NCI-H1105 (cell line): ENCODE measurements at places on chromosomes 2 and 18.

DNA sequence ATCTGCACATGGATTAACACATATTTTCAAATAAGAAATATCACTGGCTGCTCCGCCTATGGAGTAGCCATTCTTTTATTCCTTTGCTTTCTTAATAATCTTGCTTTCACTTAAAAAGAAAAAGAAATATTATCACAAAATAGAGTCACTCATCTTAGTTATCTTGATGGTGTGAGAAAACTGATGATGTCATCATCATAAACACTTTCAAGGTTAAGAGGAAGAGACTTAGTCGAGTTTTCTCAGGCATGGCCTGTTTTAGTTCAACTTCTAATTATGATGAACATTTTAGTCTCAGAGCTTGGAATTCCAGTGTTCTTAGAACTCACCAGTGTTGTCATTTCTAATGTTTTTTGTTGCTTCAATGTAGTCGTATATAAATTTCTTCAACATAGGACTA, 506.1 kb downstream of the PTPRM start:
- no peak for DNase-seq

DNA sequence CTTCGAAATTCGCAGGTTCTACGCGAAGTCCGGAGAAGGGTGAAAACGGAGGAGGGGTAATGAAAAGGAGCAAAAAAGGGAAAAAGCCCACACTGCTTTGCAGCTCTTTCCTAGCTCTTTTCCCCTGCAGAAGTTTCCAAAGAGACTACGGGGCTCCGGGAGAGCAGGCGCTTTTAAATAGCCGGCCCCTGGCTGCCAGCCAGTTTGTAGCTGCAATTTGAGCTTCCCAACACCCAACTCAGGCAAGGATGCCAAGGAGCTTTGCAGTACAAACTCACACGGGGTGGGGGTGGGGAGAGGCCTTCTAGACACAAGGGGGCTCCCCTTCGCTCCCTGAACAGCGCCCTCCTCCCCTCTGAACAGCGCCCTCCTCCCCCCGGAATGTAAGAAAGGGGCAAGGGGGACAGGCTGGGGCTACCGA, at the start of gene IGFBP5:
Gene IGFBP5, minus strand, starts transcription at position 149 of the 421 bp plus-strand sequence. CDS start 774 bp downstream, outside the sequence.
- DNase-seq = peak; percentile 90

DNA sequence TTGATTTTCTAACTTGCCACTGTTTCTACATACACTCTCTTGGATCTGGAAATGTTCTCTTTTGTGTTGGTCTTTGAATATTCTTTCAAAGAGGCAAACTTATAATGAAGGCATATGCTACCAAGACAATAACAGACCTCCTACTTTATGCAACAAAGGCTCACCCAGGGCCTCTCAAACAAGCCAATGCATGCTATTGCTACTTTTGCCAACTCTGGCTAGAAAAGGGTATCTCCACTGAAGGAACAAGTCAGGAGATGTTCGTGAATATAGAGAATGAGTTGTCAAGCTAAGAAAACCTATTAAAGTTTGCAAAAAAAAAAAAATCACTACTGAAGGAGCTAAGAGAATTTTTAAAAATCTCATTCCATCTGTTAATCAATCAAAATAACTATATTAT, 15.9 kb upstream of the DSG2 start:
- DNase-seq = no peak

- no peak for DNase-seq
Observed at GRCh38 chr2:9212010-9212635, 5.5 kb downstream of the ASAP2 start.

DNA sequence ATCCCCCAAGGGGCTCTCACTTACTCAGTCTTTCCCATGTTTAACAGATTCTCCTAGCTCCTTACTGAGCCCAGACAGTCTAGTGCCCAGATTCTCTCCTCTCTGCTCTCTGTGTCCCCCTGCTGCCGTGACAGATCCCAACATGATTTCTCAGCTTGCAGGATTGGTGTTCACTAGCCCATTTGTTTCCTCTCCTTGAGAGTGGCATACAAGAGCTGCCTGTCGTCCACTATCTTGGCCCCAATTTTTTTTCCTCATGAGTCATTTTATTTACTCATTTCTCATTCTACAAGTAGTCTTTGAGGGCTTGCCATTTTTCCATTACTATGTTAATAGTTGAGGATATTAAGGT, 199.9 kb upstream of the FN1 start:
- DNase-seq = no peak

DNA sequence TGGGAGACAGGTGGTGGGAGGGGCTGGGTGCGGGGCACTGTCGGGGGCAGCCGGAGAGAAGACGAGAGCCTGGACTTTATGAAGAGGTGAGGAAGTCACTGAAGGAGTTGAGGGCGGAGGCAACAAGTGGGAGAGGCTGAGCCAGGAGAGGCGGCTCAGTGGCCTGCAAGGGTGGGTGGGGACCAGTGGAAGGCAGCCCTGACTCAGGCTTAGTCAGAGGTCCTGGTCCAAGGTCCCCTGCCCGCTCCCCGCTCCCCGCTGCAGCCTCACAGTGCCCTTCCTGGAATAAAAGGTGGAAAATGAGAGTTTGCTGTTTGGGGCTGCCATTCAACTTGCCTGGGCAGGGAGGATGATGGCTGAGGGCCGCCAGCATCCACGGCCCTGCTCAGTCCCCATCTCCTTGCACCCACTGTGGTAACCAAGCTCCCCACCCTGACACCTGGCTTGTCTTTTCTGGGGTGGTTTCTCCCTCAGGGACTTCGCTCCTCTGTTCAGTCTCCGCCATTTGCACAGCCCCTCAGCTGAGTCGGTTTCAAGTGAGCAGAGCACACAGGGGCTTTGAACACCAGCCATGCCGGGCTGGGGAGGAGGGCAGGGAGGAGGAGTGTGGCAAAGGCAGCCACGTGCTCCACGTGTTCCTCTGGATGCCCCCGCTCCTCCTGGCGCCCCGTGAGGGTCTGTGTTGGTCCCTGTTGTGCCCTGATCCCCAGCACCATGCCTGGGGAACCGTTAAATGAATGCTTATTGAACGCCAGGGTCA, 13.7 kb upstream of the RALB start:
- no peak for DNase-seq

DNA sequence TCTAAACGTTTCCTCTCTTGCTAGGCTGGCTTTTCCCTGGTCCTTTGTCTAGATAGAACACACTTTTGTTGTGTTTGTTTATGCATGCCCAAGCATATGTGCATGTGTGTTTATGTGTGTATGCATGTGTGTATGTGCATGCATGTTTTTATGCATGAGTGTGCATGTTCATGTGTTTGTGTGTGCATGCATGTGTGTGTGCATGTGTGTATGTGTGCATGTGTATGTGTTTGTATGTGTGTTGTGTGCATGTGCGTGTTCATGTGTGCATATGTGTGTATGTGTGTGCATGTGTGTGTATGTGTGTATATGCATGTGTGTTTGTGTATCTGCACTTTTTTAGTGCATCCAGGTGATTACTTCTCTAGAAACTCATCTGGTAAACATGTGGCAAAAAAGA, 558.0 kb downstream of the GALR1 start:
- no peak for DNase-seq

- DNase-seq = no peak
Observed at GRCh38 chr2:219991116-219991515, 363.7 kb downstream of the SLC4A3 start.

DNA sequence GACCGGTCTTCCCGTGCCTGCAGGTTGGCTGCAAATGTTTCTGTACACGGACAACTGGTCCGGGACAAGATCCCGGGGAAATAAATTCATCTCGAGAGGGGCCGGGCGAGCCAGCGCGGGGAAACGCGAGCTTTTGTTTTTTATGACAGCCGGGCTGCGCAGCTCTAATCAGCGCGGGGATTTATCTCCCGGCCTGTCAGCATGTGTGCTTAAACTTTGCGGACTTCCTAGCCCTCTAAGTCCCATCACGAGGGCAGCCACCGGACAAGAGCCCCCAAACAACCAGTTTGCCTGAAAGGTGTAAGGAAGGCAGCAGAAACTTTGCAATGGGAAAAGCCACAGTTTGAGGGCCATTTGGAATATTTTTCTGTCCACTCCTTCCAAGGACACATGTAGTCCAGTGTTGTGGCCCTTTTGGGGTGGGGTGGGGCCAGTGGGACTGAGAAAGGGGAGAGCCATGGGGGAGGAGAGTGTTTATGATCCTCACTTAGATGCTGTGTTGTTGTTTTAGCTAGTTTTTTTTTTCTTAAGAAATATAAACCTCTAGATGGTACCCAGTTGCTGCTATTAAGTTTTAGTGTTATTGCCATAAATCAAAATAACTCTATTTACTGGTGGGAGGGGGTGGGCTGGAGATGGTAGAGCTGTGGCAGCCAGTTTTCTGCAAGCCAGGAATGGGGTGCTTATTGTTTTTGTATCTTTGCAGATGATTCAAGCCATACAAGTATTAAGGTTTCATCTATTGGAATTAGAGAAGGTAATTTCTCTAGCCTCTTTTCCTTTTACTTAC, 6.0 kb downstream of the MEIS1 start:
- no peak for DNase-seq

DNA sequence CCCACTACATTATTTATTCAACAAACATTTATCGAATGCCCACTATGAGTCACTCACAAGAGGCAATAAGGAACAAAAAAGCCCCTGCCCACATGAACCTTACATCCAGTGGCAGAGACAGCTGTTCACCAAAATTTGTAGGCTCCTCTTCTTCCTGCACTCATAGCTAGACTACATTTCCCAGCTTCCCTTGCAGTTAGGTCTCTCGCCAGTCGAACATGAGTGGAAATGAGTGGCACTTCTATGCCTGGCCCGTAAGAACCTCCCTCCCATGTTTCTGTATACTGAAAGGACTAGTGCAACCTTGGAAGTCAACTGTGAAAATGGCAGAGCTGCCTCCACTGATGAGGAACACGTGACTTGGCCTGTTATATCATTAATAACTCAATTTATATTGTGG, 19.4 kb upstream of the NCOA1 start:
- no peak for DNase-seq

- no peak for DNase-seq
Observed at GRCh38 chr2:190121971-190122370, 59.4 kb upstream of the MSTN start.

DNA sequence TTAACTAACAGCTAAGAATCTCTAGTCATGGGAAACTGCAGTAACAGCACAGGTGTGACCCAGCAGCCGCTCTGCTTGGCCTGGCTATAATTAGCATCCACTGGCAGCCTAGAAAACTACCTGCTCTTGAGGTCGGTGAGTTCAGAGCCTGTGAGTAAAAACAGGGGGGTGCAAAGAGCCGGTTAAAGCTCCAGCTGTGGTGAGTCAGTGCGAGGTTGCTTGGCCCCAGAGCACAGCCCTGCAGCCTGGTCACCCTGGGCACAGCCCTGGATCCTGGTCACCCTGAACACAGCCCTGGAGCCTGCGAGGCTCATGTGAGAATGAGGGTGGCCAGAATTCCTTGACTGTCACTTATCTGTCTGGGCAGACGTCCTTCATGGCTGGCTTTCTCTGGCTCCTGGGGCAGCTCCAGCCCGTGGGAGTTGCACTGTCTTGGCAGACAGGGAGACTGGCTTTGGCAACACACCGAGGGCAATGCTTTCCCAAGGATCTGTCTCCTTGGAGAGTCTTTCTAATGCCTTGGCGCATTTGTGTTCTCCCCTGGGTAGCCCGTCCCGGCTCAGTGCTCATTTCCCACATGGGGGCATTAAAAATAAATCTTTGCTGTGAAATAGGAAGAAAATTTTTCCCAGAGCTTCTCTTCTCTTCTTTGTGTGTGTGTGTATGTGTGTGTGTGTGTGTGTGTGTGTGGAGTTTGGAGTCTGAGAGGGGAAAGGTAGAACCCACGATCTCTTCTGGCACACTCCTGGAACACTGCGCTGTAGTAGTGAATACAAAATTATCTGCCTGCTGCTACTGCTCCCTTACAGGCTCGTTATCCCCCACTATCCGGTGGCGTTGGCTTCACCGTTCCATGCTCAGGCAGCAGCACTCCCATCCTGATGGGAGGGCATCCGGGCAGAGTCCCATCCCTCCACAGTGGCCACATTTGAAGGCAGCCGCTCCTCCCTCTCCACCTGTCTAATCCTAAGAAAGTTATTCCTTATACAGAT, 250.2 kb upstream of the MEX3C start:
- DNase-seq = no peak
